ENCODE measurements at places on chromosomes 11 and 22.
A peak's percentile ranks its signal among the peaks of the same experiment; 100 is the strongest.

- DNase-seq = no peak
Measured at GRCh38 chr11:3004481-3004880, 12.4 kb upstream of the NAP1L4 start.

DNA sequence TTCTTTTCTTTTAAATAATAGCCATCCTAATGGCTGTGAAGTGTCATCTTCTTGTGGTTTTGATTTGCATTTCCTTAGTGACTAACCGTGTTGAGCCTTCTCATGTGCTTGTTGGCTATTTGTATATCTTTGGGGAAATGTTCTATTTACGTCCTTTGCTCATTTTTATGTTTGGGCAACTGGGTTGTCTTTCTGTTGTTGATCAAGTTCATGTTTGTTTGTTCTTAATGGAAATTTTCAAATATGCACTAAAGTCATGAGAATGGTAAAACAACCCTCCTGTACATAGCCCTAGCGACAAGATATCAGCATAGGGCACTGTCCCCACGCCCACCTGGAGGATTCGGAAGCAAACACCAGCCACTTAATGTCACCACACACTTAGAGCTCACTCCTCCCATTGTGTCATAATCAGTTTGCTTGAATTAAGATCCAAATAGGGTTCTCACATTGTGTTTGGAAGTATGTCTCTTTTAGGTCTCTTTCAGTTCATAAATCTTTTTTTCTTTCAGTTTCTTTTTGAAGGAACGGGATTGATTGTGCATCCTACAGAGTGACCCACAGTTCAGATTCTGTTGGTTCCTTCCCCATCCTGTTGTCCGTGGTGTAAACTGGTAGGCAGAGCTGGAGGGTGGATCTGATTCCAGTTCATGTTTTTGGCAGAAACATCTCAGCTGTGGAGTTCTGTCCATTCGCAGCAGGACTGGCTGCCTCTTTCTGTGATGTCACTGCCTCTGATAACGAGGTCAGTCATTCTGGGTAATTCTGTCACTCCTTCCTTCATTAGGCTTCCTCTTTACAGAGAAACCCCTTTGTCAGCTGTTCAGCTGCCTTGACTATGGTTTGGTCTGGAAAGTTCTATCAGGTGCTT, 26.4 kb upstream of the ADORA2A start:
- DNase-seq = no peak

DNA sequence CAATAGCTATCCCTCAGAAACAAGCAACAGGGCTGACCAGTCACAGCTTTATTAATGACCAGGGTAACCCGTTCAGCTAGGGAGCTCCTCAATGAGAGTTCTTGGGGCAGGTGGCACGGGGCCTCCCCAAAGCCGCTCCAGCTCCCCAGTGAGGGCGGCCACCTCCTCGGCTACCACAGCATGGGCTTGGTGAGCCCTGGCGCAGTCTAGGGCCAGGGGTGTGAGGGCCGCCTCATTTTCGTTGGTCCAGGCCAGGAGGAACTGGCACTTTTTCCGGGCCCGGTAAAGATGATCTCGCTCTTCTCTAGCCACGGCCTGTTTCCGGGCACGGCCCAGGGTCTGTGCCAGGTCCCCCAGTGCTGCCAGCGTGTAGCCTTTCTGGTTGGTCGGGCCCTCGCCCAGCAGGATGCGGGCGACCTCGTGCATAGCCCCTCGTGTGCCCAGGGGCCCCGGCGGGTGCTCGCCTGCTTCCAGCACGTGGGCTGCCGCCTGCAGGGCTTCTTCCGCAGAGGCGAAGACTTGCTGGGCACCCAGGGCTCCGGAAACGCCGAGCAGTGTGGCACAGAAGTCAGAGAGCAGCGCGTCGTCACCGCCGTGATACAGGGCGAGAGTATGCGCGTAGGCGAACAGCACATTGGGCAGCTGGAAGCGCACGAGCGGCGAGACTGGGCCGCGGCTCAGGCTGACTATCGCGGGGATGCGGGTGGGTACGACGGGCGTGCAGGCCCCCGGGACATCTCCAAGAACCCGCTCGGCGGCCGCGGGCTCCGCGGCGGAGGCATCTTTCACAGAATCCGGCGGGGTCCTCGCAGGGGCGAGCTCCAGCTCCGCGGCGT, 913 bp downstream of the ZNHIT2 start:
- peak; percentile 50 for DNase-seq

DNA sequence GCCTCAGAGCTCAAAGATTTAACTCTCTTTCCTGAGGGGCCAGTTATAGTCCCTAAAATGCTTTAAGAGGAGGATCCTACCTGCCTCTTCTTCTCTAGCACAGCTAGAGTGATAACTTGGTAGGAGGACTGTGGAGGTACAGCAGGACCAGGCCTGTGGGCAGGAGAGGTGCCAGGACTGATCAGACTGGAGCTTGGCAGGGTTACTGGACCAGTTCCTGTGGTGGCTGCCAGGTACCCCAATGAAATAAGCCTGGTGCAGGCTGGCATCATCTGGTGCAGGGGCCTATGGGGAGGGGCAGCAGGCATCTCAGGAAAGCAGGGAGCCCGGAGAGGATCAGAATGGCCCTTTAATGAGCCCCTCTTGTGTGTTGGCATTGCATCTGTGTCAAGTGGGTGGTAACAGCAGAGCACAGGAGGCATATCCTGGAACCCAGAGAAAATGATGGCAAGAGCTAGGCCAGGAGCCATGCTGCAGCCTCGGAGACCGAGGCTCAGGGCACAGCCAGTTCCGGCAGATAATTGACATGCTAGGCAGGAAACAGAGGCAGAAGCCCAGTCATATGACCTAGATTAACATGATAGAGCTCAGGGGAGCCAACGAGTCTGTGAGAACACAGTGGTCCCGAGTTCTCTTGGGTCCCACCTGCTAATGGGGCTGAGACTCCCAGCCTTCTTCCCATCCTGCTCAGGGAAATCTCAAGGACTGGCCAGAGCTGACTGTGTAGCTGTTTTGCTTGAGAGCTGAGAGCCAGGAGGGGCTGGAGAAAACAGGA, 187.5 kb upstream of the ZBED5 start:
- no peak for DNase-seq

GRCh38 chr11:112221274-112221835, 4.9 kb upstream of the PTS start:
- no peak for DNase-seq

- no peak for DNase-seq
Measured at GRCh38 chr11:17403980-17404759, 15.7 kb upstream of the KCNJ11 start.

All from CD4-positive, alpha-beta T cell treated with Interleukin-2 at 100 ng/mL for 4 hours (primary cell).